ENCODE measurements at places on chromosomes 5 and 9. TPM values are rescaled to one million over a fixed set of nuclear protein-coding genes. Genes with fewer than 3 reads are reported as not detected.

- no peak for DNase-seq
These were observed 173.2 kb upstream of the CDH10 start for GRCh38 chr5:24817966-24818365.

DNA sequence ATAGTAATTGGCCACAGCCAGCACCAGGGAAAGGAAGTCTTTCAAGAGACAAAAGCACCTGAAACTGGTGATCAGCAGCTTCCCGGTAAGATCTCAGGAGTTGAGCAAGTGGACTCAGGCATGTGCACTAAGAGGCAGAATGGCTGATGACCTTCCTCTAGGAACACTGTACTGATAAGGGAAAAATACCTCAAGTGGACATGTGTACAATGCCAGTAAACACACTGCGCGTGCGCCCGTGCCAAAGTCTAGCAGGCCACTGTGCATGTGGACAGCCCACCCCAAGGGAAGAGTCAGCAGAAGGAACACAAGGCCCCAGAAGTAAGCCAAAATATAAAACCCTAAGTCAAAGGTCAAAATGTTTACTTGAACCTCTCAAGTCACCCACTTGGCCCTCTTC, 423.0 kb downstream of the TUSC1 start:
- no peak for DNase-seq

DNA sequence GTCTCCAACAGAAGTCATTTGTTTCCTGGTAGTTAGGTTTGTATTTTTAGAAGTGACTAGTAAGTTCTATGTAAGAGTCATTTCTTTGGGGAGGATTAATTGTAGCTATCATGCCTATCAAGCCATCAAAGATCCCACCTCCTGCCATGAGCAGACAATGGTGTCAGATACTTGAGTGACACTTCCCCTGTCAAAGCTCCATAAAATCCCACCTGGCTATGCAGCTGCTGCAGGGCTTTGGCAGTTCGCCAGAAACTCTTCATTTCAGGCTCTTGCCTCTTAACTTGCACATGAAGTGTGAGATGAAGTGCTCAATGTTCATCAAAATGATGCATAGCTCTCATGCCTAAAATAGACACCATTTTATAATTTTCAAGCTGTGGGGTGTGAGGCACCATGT, 312.1 kb downstream of the CDH12 start:
- no peak for DNase-seq

- DNase-seq: no peak
These were observed 281.9 kb upstream of the ANKRD55 start for GRCh38 chr5:56515011-56515410.

DNA sequence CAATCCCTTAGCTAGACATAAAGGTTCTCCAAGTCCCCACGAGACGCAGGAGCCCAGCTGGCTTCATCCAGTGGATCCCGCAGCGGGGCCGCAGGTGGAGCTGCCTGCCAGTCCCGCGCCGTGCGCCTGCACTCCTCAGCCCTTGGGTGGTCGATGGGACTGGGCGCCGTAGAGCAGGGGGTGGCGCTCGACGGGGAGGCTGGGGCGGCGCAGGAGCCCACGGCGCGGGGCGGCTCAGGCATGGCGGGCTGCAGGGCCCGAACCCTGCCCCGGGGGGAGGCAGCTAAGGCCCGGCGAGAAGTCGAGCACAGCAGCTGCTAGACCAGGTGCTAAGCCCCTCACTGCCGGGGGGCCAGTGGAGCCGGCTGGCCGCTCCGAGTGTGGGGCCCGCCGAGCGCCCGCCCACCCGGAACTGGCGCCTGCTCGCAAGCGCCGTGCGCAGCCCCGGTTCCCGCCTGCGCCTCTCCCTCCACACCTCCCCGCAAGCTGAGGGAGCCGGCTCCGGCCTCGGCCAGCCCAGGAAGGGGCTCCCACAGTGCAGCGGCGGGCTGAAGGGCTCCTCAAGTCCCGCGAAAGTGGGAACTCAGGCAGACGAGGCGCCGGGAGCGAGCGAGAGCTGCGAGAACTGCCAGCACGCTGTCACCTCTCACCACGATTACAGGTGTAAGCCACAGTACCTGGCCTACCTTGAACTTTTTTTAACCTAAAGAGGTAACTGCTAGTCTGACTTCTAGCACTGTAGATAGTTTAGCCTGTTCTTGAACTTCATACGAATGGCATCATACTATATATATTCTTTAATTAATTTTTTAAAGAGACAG, 35.5 kb downstream of the PTGS1 start:
- DNase-seq: no peak

DNA sequence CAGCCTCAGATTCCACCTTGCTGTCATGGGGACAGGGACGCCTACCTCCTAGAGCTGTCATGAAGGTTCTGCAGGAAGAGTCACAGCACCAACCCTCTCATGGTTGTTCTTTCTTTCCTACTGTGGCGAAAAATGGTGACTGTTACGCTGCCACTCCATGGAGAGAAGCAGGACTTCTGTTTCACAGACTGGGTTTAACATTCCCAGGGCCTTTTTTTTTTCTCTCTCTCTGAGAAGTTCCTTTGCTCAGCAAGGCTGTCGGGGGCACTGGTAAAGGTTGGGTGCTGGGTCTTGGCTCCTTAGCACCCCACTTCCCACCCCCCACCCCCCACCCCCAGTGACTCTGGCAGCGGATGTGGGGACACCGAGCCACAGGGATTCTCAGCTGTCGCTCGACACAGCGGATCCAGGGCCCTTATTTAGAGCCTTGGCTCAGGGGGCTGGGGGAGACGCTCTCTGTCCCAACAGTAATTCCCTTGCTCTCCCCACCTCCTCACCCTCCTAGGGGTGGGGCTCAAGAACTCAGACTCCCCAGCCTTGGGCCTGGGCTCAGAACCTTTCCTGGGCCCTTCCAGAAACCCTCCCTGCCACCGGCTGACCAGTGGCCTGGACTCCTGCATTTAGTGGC, 34.4 kb downstream of the DUSP1 start:
- no peak for DNase-seq

DNA sequence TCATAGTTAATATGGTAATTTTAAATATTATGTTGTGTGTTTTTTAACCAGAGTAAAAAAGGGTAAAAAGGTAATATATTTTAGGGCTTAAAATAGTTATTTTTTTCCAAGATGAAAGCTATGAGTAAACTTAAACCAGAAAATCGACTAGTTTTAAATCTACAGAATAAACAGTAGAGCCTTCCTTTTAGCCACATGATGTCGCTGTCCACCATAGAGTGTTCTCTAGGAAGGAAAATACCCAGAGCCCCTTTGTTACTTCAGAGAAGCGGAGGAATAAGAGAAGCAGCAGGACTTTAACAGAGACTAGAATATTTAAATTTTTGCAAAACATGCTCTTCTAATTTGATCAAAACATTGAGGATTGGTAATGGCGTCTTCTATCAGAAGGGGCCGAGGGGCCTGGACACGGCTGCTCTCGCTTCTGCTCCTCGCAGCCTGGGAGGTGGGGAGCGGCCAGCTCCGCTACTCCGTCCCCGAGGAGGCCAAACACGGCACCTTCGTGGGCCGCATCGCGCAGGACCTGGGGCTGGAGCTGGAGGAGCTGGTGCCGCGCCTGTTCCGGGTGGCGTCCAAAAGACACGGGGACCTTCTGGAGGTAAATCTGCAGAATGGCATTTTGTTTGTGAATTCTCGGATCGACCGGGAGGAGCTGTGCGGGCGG, at the start of gene PCDHA2:
Gene PCDHA2, plus strand, starts transcription at position 258 of the 664 bp plus-strand sequence.
- DNase-seq: no peak

GRCh38 chr5:9209846-9210492, 335.9 kb downstream of the SEMA5A start:
- DNase-seq: no peak

DNA sequence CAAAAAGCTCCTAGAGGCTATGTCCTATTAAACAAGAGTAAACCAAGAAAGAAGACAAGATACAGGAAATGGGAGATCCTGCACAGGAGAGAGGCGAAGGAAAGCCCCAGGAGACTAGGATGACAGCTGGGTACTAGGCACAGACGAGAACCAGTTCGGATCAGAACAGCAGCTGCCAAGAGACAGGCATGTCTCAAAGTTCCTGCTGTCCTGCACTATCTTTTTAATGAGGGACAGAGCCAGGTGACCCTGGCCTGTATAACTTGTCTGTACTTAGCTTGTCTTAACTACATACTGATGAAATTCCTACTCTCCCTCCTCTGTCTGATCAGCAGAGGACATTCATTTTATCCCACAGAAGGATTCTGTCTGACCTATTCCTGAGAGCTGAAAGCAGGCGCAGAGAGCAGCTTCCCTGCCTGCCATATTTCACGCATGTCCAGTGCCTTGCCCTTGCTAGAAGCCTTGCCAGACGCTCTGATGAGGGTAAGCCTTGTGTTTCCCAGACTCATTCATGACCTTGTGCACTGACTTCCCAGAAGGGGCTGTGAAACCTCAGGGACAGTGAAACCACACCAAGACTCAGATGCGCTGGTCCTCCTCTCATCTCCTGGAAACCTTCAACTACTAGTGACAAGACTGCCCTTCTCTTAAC, 24.7 kb downstream of the TSC1 start:
- DNase-seq: no peak

GRCh38 chr5:180171568-180172094, 37.4 kb downstream of the RASGEF1C start:
- DNase-seq: no peak

DNA sequence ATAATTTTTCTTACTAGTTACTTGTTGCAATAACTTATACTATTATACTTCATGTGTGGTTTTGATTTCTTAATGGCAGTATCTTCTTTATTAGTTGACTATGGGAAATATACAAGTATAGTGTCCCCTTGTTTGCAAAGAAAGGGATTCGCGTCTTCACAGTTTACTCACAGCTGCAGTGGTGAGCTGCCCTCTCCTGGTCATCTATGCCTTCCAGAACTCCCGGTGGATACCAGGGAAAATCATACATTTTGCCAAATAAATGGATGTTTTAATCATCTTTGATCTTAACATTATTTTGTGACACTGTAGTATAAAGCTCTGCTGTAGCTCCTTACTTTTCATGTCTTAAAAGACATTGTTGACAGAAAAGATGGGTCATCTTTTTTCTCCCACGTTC, 142.0 kb downstream of the ZCCHC7 start:
- DNase-seq: no peak

- no peak for DNase-seq
These were observed 57.2 kb downstream of the EXD3 start for GRCh38 chr9:137365552-137366444.

- no peak for DNase-seq
These were observed 152.4 kb downstream of the MPDZ start for GRCh38 chr9:13127131-13127530.

GRCh38 chr5:54457094-54457862, 1.8 kb downstream of the HSPB3 start:
- peak; percentile 66 for DNase-seq

- DNase-seq: no peak
These were observed 88.1 kb downstream of the S1PR3 start for GRCh38 chr9:89079391-89079790.

GRCh38 chr5:45113726-45114125, 305.0 kb downstream of the MRPS30 start:
- no peak for DNase-seq

- no peak for DNase-seq
These were observed 378.9 kb downstream of the ELAVL2 start for GRCh38 chr9:23447166-23447565.

DNA sequence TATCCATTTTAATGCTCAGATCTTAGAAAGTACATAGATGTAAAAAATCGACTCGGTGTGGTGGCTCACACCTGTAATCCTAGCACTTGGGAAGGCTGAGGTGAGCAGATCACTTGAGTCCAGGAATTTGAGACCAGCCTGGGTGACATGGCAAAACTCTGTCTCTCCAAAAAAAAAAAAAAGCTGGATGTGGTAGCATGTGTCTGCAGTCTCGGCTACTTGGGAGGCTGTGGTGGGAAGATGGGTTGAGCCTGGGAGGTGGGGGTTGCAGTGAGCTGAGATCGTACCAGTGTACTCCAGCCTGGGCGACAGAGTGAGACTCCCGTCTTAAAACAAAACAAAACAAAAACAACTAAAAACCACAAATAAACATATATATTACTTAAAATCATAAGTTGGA, 61.4 kb downstream of the RASA1 start:
- DNase-seq: no peak

DNA sequence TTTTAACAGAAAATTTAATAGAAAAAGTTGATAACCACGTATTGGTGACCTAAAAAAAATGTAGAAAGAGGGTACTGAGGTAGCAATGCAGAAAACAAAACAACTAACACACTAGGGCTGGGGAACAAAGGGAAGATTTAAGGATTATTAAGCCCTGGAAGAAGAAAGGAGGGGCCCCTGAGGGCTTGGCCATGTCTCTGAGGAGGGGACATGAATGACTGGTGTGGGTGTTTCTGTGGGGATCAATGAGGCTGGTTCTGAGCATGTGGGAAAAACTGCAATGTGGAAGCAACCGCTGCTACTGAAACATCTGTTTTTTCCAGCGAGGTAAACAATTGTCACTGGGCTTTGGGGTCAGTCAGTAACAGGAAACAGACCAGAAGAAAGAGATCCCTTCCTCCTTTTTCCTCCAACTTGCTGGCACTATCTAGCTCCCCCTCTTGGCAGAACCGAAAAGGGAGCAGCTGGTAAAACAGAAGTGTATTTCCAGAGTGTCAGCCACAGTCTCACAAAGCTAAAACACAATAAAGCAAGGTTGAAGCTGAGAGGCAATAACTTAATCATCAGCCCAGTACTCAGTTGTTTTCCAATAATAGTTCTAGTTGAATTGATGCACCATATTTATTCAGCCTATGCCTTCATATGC, 48.3 kb downstream of the ATPSCKMT start:
- no peak for DNase-seq

DNA sequence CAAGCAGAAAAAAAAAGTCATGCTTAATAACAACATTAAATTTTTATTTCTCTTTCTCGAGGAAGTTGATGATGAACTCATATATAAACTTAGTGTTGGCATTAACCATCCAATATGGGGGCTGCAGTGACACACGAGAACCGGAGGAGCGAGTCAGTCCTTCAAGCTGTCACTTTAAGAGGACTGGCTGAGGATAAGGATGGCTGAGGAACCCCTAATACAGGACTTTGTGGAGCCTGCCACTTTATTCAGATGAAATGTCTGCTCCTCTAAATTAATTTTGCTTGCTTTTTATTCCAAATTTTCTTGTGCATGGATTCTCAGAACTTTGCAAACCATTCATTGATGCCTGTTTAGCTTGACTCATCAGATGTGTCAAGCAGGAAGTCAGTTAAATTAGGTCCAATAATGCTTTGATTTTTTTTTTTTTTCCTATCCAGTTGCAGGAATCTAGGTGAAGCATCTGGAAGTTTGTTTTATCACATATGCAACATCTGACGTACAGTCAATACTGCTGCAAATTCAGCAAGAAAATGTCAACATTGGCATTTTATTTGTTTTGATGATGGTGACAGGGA, 144.2 kb upstream of the COL5A1 start:
- DNase-seq: peak; percentile 31

GRCh38 chr5:150789943-150790611, 11.5 kb downstream of the SMIM3 start:
- DNase-seq: peak; percentile 90

LECT2 gene
- not detected for total RNA-seq

CACFD1 gene
- total RNA-seq: 2.9 TPM

CD74 gene
- not detected for total RNA-seq

CCIN gene
- total RNA-seq: 0.61 TPM

PRDM9 gene
- total RNA-seq: not detected

RAB14 gene
- 30.4 TPM for total RNA-seq

IFNA8 gene
- total RNA-seq: not detected

MAMDC2 gene
- total RNA-seq: not detected

All from SJSA1 (cell line).